Adrenal gland (tissue), 19 donors: ENCODE measurements at places on chromosomes 4 and X. TPM values are rescaled to one million over a fixed set of nuclear protein-coding genes. Genes with fewer than 3 reads are reported as not detected.

Gene DTHD1
- not detected for total RNA-seq

Gene RHOH
- 1.8 TPM for total RNA-seq

Gene RNF128
- 68.2 TPM for total RNA-seq

Gene PCDH7
- total RNA-seq = 3.4 TPM

Gene SERPINA7
- not detected for total RNA-seq

Gene SLITRK4
- total RNA-seq = 5.8 TPM

Gene PCSK1N
- total RNA-seq = 89.3 TPM

Gene ETDA
- not detected for total RNA-seq

GRCh38 chr4:15920723-15921591 is 17.6 kb downstream of the FGFBP1 start:
- no peaks in the 10 kb centered on the region for H3K27me3 ChIP-seq
- no peaks in the 10 kb centered on the region for H3K36me3 ChIP-seq
- H3K4me1 ChIP-seq = no peaks in the 10 kb centered on the region
- DNase-seq = peak; percentile 63

GRCh38 chr4:111982089-111982488 is 163.2 kb upstream of the FAM241A start:
- no peak overlapping the region for H3K4me3 ChIP-seq
- no peaks in the 10 kb centered on the region for H3K36me3 ChIP-seq
- H3K27ac ChIP-seq = no peak overlapping the region

GRCh38 chrX:136728393-136728792 is 52.3 kb downstream of the ARHGEF6 start:
- DNase-seq = no peak
- H3K27me3 ChIP-seq = no peaks in the 10 kb centered on the region
- H3K27ac ChIP-seq = no peak overlapping the region
- no peaks in the 10 kb centered on the region for H3K36me3 ChIP-seq

DNA sequence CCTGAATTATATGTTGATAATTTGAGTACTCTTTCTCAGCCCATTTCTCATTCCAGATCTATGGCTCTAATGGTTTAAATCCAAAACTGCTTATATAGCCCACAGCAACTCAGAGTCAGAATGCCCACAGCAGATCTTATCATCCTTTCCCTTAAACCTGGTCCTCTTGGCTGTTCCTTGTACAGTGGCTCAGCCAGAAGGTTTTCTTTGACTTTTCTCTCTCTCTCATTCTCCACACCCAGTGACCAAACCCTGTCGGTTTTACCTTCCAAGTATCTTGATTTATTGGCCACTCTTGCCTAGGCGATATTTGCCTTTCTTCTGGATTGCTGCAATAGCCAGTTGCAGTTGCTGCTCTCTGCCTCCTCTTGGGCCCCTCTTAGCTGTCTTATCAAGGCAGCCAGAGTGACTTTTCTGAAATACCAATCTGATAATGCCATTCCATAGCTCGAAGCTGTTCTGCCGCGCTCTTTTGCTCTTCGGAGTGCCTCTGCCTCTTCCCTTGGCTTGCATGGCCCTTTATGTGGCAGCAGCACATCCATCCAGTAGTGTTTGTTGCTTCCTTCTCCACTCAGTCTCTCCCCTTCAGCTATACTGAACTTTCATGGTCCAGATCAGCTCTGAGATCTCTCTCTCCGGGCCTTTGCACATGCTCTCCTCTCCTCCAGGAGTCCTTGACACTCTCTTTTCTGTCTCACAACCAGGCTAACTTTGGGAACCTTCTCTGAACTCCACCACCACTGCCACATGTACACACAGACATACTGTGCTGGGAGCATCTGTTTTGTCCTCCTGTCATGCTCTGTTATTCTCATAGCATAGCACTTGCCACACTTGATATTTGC is 11.8 kb downstream of the GAB1 start:
- H3K27ac ChIP-seq = no peak overlapping the region
- DNase-seq = no peak
- no peaks in the 10 kb centered on the region for H3K27me3 ChIP-seq
- H3K4me1 ChIP-seq = peaks cover 31% of the 10 kb centered on the region

GRCh38 chrX:9957743-9958142 is 9.4 kb upstream of the CLDN34 start:
- peaks cover 2% of the 10 kb centered on the region for H3K27me3 ChIP-seq
- no peak for DNase-seq
- no peak overlapping the region for H3K27ac ChIP-seq
- no peaks in the 10 kb centered on the region for H3K4me1 ChIP-seq
- H3K4me3 ChIP-seq = no peak overlapping the region

- DNase-seq = no peak
- no peaks in the 10 kb centered on the region for H3K4me1 ChIP-seq
- H3K27me3 ChIP-seq = no peaks in the 10 kb centered on the region
- H3K4me3 ChIP-seq = no peak overlapping the region
These were observed 621.0 kb downstream of the TECRL start for GRCh38 chr4:63788271-63788670.

DNA sequence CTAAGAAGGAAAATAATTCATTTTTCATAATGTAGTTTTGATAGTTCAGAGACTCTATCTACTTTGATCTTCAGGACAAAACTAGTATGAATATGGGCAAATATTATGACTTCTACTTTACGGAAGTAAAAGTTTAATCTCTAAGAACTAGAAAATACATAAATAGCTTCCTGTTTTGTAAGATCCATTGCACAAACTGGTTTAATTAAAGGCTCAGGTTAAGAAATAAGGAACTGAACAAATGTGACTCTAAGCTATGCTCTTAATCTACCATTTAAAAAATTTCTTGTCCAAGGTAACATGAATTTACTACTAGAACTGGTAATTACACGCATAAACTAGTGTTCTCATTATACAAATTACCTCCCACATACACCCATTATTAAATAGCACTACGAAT is 360.6 kb downstream of the INPP4B start:
- H3K36me3 ChIP-seq = no peaks in the 10 kb centered on the region
- DNase-seq = no peak
- H3K27me3 ChIP-seq = no peaks in the 10 kb centered on the region
- H3K27ac ChIP-seq = no peak overlapping the region

- no peaks in the 10 kb centered on the region for H3K27me3 ChIP-seq
- H3K27ac ChIP-seq = no peak overlapping the region
- no peaks in the 10 kb centered on the region for H3K36me3 ChIP-seq
These were observed 6.7 kb upstream of the PRICKLE3 start for GRCh38 chrX:49192722-49193328.

- H3K36me3 ChIP-seq = no peaks in the 10 kb centered on the region
- no peaks in the 10 kb centered on the region for H3K27me3 ChIP-seq
- no peak overlapping the region for H3K4me3 ChIP-seq
- H3K4me1 ChIP-seq = peaks cover 12% of the 10 kb centered on the region
These were observed 88.4 kb downstream of the PDE5A start for GRCh38 chr4:119540249-119540648.

GRCh38 chr4:37603070-37603468 is 83.1 kb downstream of the RELL1 start:
- H3K4me3 ChIP-seq = no peak overlapping the region
- no peaks in the 10 kb centered on the region for H3K4me1 ChIP-seq
- DNase-seq = peak; percentile 84
- no peaks in the 10 kb centered on the region for H3K27me3 ChIP-seq
- no peak overlapping the region for H3K27ac ChIP-seq
- no peaks in the 10 kb centered on the region for H3K36me3 ChIP-seq

DNA sequence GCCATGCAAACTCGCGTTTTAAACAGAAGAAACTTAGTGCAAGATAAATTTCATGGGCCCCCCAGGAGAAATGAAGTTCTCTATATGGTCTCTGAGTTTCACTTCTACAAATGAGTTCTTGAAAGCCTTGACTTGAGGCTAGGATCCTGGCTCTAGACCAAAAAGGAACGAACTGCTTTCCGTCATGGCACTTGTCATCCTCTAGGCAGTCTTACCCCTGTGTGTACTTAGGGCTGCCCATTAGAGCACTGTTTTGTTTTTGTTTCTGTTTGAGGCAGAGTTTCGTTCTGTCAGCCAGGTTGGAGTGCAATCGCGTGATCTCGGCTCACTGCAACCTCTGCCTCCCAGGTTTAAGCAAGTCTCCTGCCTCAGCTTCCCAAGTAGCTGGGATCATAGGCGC is 29.0 kb downstream of the RNF4 start:
- H3K4me1 ChIP-seq = peaks cover 10% of the 10 kb centered on the region
- no peaks in the 10 kb centered on the region for H3K27me3 ChIP-seq
- no peak overlapping the region for H3K4me3 ChIP-seq
- peaks cover 56% of the 10 kb centered on the region for H3K36me3 ChIP-seq
- no peak overlapping the region for H3K27ac ChIP-seq

- no peak overlapping the region for H3K4me3 ChIP-seq
- no peaks in the 10 kb centered on the region for H3K27me3 ChIP-seq
- DNase-seq = no peak
These were observed 86.2 kb downstream of the JAKMIP1 start for GRCh38 chr4:6114181-6114580.

GRCh38 chr4:43471950-43472349 is 579.4 kb downstream of the GRXCR1 start:
- no peaks in the 10 kb centered on the region for H3K27me3 ChIP-seq
- no peak overlapping the region for H3K27ac ChIP-seq
- H3K36me3 ChIP-seq = no peaks in the 10 kb centered on the region
- H3K4me1 ChIP-seq = no peaks in the 10 kb centered on the region

DNA sequence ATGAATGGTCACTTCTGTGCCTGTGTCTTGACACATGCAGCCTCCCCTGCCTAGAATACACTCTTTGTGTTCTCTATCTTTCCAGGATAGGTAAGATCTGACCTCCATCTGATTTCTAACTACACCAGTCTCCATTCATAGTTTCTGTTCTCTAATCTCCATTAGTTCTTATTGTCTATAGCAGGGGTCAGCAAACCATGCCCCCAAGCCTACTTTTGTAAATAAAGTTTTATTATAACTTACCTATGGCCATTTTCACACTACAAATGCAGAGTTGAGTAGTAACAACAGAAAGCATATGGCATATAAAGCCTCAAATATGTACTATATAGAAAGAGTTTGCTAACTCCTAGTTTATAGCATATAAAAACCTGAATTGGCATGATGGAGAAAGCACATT is 37.6 kb upstream of the H2AZ1 start:
- no peaks in the 10 kb centered on the region for H3K4me1 ChIP-seq
- H3K36me3 ChIP-seq = no peaks in the 10 kb centered on the region

- H3K27ac ChIP-seq = no peak overlapping the region
- no peaks in the 10 kb centered on the region for H3K36me3 ChIP-seq
- no peak for DNase-seq
- H3K4me3 ChIP-seq = no peak overlapping the region
These were observed 91.0 kb downstream of the AMMECR1 start for GRCh38 chrX:110226931-110227330.

- H3K4me1 ChIP-seq = no peaks in the 10 kb centered on the region
- DNase-seq = no peak
- H3K27ac ChIP-seq = no peak overlapping the region
- H3K4me3 ChIP-seq = peak overlapping the region; percentile 19
- H3K36me3 ChIP-seq = no peaks in the 10 kb centered on the region
These were observed 7.9 kb upstream of the CFP start for GRCh38 chrX:47637546-47638195.

- DNase-seq = peak; percentile 40
- H3K4me1 ChIP-seq = no peaks in the 10 kb centered on the region
- no peaks in the 10 kb centered on the region for H3K36me3 ChIP-seq
- peaks cover 5% of the 10 kb centered on the region for H3K27me3 ChIP-seq
- no peak overlapping the region for H3K27ac ChIP-seq
These were observed 508.1 kb upstream of the ARX start for GRCh38 chrX:25523574-25524540.

DNA sequence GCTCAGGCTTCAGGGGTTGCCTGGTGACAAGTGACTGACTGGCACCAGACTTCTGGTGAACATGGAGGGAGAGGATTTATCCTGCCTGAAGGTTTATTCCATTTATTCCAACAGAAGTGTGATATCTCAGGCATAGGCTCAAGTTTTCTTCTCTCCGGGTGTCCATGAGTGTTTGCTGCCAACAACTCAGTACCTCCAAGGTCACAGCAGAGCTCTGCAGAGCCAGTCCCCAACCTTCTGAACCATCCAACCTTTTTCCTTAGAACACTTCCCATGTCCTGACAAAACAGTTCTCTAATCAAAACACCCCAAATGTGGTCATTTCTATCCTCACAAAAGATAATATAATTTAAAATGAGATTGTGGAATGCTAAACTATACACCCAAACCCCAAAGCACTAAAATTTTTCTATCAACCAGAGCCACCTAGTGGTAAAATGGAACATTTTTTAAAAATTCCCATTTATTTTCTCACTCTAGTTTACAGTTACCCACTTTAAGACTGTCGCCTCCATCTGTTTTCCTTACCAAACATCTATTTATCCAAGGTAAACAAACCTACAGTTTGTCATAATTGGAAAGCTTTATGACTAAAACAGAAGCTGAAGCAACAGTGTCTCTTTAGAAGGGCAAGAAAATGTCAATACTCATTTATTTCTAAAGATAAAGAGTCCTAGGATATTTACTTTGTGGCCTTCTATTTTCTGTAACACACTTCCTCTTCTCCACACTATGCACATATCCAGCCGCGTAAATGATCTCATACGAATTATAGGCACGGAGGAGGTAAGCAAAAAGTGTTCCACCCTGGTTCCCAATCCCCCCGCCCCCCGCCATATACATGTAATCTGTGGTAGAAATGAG is 39.5 kb downstream of the TMEM154 start:
- H3K4me1 ChIP-seq = peaks cover 4% of the 10 kb centered on the region
- no peaks in the 10 kb centered on the region for H3K36me3 ChIP-seq
- H3K4me3 ChIP-seq = no peak overlapping the region
- H3K27me3 ChIP-seq = no peaks in the 10 kb centered on the region

DNA sequence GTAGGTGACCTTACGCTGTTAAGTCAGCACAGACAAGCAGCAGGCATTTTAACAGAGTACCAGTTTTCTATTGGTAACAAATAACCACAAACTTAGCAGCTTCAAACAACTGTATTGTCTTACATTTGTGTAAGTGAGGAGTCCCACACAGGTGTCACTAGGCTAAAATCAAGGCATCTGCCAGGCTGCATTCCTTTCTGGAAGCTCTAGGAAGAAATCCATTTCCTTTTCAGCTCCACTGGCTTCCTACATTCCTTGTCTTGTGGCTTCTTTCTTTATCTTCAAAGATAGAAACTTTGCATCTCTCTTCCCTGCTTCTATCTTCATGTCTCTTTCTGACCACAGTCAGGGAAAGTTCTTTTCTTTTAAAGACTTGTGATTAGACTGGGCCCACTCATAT is 139.9 kb downstream of the TMEM144 start:
- H3K27ac ChIP-seq = no peak overlapping the region
- no peaks in the 10 kb centered on the region for H3K27me3 ChIP-seq
- no peaks in the 10 kb centered on the region for H3K36me3 ChIP-seq
- no peak overlapping the region for H3K4me3 ChIP-seq
- no peak for DNase-seq
